Choroid plexus epithelial cell (primary cell): ENCODE measurements at places on chromosomes 3 and 15.
A peak's percentile ranks its signal among the peaks of the same experiment; 100 is the strongest.

DNA sequence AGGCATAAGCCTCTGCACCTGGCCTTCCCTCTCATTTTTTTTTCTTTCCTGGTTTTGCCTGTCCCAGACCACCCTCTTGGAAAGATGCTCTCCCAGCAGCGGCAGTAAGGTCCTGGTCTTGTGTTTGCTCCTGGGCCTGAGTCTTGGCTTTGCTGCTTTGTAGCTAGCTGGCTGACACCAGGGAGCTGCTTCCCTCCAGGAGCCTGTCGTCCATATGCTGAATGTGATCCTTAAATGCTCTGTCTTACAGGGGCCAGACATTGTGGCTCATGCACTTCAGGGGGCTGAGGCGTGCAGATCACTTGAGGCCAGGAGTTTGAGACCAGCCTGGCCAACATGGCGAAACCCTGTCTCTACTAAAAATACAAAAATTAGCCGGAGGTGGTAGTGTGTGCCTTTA lies 17.2 kb downstream of the FLNB start:
- DNase-seq, result no peak

GRCh38 chr3:69821133-69821532 lies 81.9 kb downstream of the MITF start:
- DNase-seq, result no peak

GRCh38 chr15:33095641-33096040 lies 98.9 kb downstream of the FMN1 start:
- no peak for DNase-seq

DNA sequence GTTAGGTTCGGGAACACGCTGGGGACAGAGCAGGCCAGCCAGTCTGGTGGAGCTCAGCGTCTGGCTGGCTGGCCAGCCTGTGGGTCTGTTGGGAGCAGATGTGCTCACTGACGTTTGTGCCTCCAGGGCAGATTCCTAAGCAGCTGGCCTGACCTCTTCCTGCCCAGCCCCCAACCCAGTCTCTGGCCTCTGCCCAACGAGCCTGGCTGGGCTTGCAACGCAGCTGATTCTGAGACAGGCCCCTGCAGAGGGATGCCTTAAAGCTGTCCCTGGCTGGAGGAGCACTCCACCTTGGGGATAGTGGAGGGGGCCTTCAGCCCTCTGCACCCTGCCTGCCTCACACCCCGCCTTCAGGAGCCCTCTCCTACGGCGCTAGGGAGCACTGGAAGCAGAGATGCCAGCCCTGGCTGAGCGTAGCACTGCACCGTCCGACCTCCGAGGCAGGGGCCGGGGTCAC lies 46.0 kb downstream of the KLF13 start:
- DNase-seq, result peak; percentile 87

- DNase-seq, result no peak
Observed at GRCh38 chr3:161153480-161153879, 48.3 kb upstream of the B3GALNT1 start.

GRCh38 chr3:186532598-186533072 lies 11.5 kb downstream of the CRYGS start:
- DNase-seq, result no peak

DNA sequence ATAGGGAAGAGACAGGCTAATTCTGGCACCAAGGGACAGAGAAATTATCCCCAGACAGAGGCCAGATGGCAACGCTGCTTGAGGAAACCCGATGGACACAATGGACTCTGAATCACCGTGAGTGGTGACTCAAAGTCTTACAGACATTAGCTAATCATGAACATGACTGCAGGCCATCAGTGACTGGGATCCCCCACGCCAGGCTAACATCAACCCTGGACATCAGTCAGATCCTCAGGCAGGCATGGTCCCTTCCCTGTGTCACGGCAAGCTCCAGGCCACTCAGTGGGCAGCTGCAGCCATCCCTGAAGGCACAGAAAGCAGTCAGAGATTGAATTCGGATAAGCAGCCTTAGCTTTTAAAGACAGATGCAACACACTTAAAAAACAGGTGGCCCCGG lies 23.8 kb upstream of the OXTR start:
- DNase-seq, result peak; percentile 48

- no peak for DNase-seq
Observed at GRCh38 chr3:105832644-105833043, 36.2 kb downstream of the CBLB start.

DNA sequence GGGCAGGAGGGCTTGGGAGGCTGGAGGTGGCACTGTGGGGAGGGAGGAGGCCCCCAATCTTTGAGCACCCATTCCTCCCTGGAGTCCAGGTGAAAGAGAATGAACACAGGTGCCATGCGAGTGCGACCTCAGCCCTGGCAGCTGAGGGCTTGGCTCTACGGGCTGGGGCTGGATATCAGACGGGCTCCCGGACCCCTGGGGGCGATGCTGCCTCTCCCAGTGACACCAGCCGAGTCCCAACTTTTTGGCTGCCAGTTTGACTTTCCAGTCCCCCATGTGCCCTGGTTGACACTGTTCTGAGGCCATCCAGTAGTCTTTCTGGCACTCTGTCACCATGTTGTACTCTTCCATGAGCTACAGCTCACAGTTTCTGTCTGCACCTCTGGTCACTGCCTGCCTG lies 1.2 kb downstream of the VILL start:
- DNase-seq, result no peak

GRCh38 chr15:52037889-52038505 lies 19.0 kb downstream of the MAPK6 start:
- no peak for DNase-seq

GRCh38 chr3:44021651-44022594 lies 219.8 kb upstream of the TOPAZ1 start:
- no peak for DNase-seq

GRCh38 chr3:45499529-45499928 lies 95.0 kb upstream of the LIMD1 start:
- peak; percentile 78 for DNase-seq

GRCh38 chr15:60093273-60094067 lies 89.4 kb downstream of the FOXB1 start:
- DNase-seq, result no peak

DNA sequence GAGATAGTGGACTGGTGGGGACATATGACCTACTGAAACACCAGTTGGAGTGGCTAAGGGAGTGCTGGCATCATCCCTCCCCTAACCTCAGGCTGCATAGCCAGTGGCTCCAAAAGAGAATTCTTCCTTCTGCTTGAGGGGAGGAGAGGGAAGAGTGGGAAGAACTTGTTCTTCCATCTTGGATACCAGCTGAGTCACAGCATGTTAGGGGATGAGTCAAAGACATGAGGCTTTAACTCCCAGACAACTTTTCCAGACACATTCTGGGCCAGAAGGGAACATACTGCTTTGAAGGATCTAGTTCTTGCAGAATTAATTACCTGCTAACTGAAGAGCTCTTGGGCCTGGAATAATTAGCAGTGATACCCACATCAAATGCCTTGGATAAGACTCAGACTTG lies 36.8 kb upstream of the PEX5L start:
- DNase-seq, result no peak

DNA sequence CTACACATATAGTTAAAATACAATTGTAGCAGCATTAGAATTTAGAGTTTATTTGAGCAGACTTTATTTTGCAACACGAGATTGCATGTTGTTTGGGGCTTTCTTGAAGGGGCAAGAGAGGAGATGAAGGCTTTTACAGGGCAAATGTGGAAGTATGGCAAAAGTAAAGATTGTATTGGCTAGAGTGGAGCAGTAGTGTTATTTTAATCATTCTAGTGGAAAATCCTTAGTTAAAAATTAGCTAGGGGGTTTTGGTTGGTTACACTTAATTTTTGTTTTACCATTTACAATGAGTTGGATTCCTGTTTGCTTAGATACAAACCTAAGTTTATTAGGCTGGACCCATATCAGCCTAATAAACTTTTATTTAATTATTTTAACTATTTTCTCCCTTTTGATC lies 4.6 kb downstream of the OR5H15 start:
- no peak for DNase-seq

DNA sequence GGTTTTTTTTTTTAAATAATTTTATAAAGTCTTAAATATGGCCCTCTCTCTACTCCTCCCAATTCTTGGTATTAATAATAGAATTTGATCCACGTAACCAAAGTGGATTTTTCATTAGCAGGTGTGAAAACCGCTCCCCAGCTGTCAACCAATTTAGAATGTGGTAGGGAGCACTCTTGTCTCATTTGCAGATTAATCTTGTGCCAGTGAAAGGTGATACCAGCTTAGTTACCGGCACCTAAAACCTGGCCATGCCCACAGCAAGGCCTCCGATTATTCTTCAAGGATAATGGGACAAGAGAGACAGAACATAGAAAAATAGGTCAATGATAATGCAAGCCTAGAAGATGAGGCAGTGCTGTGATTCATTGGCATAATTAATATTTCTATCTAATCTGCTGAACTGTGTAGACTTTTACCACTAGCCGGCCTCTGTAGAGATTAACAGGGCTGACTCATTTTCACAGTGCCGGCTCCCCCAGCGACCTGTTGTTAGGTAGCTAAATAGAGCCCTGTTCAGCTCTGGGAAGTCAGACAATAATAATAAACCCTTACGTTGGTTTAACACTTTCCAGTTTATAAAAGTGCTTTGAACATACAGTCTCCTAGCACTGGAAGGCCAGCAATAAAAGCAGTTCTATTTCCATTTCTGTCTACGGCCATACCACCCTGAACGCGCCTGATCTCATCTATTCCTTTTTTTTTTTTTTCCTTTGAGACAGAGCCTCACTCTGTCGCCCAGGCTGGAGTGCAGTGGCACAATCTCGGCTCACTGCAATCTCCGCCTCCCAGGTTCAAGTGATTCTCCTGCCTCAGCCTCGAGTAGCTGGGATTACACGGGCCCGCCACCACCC lies 102.9 kb downstream of the SHQ1 start:
- DNase-seq, result peak; percentile 34

DNA sequence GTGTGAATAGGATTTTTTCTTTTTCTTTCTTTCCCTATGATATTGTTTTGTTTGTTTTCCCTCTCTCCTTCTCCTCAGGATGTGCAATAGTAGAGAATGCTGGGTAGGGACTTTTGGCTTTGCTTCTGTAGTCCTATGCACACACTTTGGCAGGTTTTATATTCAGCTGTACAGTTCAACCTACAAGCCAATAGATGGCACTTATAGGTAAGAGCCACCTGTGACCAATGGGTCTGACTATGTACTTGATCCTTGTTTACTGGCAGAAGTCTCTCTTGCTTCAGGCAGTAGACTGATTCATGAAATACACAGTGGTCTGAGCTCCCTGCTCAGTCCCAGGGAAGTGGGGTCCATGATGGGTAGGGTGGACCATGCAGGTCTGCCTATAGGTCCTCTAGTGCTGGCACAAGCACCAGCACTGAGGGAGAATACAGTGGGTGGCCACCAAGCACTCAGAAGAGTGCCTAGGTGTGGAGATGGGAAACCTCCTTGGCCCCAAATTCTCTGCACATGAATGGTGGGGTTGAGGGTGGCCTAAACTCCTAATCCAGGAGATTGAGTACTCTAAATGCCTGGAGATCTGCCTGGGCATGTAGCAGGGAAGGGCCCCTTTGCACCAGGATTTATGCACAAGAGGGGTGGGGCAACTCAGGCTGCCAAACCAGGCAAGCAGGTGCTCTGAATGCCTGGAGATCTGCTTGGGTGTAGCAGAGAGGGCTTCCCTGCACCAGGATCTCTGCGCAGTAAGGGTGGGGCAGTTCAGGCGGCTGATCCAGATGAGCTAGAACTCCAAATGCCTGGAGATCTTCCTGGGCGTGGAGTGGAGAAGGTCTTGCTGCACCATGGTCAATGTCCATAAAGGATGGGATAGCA lies 176.1 kb downstream of the DOCK3 start:
- no peak for DNase-seq

DNA sequence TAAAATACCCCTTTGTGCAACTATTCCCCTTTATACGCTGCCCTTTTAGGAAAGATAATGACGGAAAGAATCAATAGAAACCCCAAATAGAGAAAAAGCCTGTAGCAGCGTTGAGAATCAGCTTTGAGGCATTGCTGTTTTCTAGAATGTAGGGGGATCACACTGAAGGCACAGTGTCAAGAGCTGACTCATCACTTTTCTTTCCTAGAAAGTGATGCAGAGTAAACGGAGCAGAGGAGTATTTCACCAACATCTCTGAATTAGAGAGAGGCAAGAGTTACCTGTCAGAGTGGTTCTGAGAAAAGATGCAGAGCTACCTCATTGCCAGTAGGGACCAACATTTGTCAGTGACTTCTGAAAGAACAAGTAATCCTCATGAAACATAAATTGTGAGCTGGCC lies 269.8 kb upstream of the TMC3 start:
- DNase-seq, result no peak

- DNase-seq, result no peak
Observed at GRCh38 chr3:84066915-84067314, 891.9 kb upstream of the CADM2 start.

GRCh38 chr15:45139770-45140169 lies 10.0 kb downstream of the DUOX1 start:
- DNase-seq, result no peak

GRCh38 chr3:14398797-14399106 lies 3.7 kb upstream of the SLC6A6 start:
- no peak for DNase-seq

GRCh38 chr3:180548050-180548449 lies 53.9 kb upstream of the TTC14 start:
- no peak for DNase-seq

DNA sequence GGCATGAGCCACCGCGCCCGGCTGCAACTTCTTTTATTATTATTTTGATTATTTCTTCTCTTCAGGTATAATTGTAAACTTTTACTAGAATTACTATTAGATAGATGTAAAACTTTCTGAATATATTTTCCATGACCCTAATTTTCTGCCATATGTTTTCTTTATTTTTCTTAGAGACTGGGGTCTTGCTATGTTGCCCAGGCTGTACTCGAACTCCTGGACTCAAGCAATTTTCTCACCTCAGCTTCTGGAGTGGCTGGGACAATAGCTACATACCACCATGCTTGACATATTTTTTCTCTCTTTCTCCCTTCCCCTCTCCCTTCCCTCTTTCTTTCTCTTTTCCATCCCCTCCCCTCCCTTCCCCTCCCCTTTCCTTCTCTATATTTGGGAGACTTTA lies 29.6 kb upstream of the CHST2 start:
- no peak for DNase-seq

GRCh38 chr15:73046073-73046472 lies 6.2 kb upstream of the NEO1 start:
- DNase-seq, result no peak

- DNase-seq, result peak; percentile 54
Observed at GRCh38 chr3:120274739-120275167, 10.3 kb downstream of the GPR156 start.

- no peak for DNase-seq
Observed at GRCh38 chr15:45112591-45113379, 1.2 kb downstream of the DUOX2 start.

- DNase-seq, result no peak
Observed at GRCh38 chr3:178480274-178480673, 56.0 kb upstream of the KCNMB2 start.

- peak; percentile 4 for DNase-seq
Observed at GRCh38 chr3:54120657-54121413, 1.5 kb upstream of the CACNA2D3 start.

DNA sequence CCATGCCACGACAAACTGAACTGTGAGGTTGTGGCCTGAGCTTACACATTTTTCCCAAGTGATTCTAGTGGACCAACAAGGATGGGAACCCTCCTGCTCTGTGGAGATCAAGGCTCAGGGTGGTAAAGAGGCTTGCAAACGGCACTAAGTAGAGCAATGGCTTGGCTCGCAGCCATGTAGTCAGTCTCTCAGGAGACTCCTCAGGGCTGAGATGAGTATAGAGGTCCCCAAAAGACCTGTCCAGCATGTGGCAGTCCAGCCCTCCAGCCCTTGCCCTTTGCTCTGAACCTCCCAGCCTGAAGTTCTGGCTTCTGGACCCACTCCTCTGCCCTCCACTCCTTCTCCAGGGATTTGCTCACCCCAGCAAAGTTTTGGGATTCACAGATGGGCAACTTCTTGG lies 8.3 kb upstream of the CAMP start:
- DNase-seq, result peak; percentile 24
